Smooth muscle cell of the brain vasculature (primary cell): ENCODE measurements at places on chromosomes 7 and 10.

GRCh38 chr7:138400400-138400886 is 59.6 kb upstream of the TRIM24 start:
- DNase-seq, result no peak

- no peak for DNase-seq
Observed at GRCh38 chr7:26645121-26645520, 219.3 kb downstream of the SKAP2 start.

DNA sequence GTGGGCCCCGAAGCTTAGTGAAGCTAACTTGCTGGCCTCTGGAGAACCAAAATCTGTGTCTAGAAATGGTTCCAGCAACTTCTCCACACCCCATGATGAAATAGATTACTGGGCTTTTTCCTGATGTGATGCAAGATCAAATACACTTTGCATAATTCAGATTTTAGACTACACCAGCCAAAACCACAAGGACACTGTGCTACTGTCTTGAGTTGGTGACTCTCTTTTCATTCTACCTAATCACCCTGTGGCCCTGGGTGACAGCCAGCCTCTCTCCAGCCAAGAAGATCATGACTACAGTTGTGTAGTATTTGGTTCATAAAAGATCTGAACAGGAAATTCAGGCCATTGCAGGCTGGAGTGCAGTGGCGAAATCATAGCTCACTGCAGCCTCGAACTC is 22.2 kb downstream of the AZGP1 start:
- no peak for DNase-seq

GRCh38 chr10:17655009-17655408 is 11.1 kb downstream of the STAM start:
- DNase-seq, result no peak

DNA sequence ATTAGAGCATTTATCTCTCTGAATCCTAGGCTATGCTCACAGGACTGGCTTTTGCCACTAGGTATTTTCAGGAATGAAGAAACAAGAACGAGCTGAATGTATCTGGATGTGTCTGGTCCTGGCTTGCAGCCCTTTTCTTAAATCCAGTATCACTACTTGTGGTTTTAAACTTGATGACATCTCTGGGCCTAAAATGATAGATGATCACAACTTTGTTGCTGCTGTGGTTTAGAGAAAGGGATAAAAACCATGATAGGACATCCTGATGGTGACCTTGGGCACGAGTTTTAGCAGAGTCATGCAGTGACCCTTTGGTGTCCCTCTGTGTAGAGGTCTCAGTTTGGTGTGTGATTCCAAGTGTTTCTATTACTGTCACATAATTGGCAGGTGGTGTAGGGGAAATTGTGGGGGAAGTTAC is 31.7 kb upstream of the SEMA3C start:
- no peak for DNase-seq

- DNase-seq, result no peak
Observed at GRCh38 chr10:68832601-68833000, 5.3 kb downstream of the STOX1 start.

- no peak for DNase-seq
Observed at GRCh38 chr7:34275624-34276023, 370.3 kb downstream of the BMPER start.

DNA sequence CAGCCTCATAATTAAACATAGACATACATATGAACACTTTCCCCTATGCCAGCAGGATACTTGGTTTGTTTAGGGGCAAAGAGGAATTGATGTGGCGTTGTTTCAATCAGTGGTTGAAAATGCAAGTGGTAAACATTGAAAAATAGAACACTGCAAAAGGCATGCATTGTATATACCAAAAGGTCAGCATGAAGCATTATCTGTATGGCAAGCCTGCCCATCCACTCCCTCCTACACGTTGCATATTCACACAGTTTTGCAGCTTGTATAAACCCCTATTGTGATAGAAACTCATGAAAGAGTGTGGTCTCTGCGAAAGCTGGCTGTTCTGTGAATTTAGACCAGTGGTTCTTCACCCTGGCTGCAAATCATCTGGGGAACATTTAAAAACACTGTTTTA is 17.1 kb downstream of the CAV1 start:
- DNase-seq, result no peak

DNA sequence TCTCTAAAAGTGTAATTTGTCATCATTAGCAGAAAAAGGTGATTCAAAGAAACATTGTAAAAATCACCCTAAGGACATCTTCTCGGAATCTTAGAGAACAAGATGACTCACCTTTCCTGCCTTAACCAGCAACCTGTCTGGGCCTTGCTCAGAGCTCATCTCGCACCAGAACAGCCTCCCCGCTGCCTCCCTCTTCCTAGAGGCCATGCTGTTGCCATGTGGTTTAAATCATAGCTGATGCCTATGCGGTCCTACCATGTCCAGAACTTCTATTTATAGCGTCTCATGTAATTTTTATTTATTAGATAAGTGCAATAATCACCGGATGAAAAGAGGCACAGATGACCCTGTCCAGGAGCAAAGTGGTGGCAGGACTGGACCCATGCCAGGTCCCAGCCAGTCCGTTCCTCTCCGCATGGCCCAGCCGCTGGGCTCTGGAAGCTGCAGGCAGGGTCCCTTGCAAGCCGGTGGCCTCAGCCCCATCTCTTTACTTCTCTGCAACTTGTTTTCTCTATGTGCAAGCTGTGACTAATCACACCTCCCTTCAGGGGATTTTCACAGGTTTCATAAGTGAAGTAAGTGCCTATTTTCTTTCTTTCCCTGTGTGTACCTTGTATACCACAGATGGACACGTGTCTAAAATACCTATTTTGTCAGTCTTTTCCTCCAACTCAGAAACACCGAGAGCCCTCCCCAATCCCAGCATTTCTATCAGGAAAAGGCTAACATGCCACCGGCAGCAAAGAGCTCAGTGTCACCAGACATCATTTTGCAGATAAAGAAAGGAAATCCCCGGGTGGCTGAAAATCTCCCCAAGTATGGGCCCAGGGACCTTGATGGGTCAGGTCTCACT is 27.1 kb downstream of the KLF6 start:
- no peak for DNase-seq

GRCh38 chr7:158311791-158312190 is 275.8 kb downstream of the PTPRN2 start:
- no peak for DNase-seq

DNA sequence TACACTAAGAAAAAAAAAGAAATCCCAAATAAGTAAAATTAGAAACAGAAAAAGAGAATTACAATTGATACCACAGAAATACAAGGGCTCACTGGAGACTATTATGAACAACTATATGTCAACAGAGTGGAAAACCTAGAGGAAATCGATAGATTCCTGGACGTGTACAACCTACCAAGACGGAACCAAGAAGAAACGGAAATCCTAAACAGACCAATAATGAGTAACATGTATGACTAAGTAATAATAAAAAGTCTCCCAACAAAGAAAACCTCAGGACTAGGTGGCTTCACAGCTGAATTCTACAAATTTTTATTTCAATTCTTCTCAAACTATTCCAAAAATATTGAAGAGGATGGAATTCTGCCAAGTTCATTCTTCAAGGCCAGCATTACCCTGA is 13.9 kb downstream of the DIP2C start:
- DNase-seq, result no peak

DNA sequence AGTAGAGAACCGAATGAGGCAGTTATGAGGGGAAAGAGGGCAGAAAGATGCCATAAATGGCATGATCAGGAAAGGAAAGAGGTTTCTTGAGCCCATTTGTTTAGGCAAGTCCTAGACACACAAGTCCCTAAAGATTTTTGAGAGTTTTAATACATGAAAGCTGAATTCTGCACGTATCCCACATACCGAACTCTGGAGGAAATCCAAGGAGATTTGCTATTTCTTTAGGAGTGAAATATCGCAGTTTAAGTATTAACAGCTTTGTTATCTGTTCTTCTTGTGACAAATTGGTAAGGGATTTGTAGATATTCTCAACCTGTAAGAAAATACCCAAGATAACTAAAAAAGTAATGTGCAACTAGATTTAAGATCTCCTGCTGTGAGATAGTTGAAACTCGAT is 23.7 kb upstream of the CUBN start:
- no peak for DNase-seq

DNA sequence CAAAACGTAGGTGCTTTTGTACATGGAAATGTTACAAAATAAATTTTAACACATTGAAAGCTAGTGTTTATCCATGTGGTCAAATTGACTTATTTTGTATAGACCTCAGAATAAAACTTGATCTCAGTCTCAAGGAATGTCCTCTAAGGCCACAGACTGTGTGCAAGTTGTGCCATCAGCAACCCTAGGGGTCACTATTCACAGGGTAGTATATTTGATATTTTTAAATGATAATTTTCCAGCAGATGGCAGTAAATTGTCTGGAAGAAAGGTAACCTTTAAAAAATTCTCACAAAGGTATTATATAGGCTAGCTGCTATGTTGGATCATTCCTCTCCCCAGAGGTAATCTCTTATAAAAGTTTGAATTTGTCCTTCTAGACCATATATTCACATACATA is 12.9 kb upstream of the SNX10 start:
- no peak for DNase-seq

DNA sequence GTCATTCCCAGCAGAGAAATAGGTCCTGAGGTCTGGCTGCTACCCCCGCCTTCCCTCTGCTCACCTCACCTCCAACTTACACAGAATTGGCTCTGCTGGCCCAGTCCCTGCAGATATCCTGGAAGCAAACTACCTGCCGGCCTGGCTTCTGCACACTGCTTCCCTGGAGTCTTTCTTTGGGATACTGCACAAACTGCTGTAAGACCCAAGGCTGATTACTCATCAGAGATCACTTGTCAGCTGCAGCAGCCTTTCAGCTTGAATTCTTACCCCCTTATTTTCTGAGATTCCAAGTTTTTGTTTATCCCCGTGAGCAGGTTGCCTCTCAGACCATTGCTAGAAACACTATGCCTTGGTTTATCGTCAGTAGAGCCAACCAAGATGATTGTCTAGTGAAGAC is 426.4 kb downstream of the PHTF2 start:
- no peak for DNase-seq

DNA sequence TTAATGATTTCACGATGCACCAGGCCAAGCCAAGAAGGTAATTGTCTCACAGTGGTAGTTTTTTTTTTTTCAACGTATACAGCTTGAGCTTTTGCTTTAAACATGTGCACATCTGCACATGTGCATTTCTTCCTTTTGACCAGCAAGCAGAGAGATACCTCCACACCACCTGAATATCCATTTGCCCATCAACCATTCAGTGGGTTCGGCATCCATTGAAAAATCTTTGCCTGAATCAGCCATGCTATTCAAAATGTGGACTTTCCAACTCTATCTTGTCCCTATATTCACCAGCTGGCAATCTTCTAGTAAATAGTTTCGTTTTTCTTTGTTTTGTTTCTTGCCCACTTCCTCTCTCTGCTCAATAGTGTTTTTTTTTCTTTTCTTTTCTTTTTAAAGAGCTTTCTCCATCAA is 7.7 kb upstream of the TRA2A start:
- no peak for DNase-seq

DNA sequence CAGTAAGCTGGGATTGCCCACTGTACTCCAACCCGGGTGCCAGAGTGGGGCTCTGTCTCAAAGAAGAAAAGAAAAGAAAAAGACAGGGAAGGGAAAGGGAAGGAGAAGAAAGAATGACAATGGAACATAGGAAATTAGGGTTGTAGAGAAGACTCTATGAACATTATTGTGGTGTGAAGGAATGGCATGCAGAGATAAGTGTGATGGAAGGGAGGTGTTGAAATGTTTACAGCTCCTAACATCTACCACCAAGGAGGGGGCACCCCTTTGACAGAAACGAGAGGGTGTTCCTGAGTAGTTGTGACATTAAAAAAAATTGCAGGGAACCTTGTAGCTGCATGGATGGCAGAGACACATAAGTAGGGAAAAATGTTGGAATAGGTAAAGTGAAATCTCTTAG is 27.5 kb downstream of the AUTS2 start:
- no peak for DNase-seq

- no peak for DNase-seq
Observed at GRCh38 chr10:6564367-6564766, 15.7 kb downstream of the PRKCQ start.

- no peak for DNase-seq
Observed at GRCh38 chr10:14855453-14855852, 17.3 kb downstream of the HSPA14 start.

GRCh38 chr7:134546955-134547354 is 2.0 kb upstream of the AKR1B15 start:
- no peak for DNase-seq

DNA sequence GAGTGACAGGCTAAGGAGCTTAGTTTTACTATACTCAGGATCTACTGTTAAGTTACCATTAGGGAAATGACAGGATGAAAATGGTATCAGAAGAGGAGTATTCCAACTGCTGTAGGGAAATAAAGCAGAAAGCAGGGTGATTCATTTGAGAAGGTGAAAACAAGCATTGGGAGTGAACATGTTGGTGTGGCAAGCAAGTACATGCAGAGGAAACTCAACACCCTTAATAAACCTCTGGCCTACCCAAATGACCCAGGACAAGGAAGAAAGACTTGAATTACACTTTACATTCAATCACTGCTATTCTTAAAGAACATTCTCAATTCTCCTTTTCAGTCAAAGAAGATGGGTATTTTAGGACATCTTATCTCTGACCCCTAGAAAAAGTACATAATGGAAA is 28.7 kb downstream of the ERLIN1 start:
- no peak for DNase-seq

DNA sequence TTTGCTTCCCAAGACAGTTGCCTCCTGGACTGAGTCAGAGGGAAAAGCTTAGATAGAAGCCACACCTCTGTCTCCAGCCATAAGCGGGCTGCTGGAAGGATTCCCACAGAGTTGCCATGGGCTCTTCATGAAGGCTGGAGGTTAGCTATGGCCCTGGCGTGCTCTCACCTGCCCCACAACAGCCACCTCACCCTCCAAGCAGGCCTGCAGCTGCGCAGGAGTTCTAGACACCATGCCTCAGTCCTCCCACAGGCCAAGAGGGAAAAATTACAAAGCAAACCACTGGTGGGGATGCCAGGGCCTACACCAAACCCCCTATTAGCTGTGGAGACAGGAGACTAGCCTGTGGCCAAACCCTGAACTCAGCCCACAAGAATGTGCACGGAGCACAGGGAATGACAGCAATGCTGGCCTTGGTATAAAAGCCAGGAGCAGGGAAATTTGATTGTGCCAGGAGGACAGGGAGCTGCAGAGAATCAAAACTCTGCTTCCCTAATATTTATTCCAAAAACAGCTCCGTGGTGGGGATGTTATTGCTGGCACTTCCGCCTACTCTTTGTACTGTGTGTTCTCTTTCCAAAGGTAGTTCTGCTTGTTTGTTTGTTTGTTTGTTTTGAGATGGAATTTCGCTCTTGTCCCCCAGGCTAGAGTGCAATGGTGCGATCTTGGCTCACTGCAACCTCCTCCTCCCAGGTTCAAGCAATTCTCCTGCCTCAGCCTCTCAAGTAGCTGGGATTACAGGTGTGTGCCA is 60.3 kb upstream of the STK17A start:
- no peak for DNase-seq

DNA sequence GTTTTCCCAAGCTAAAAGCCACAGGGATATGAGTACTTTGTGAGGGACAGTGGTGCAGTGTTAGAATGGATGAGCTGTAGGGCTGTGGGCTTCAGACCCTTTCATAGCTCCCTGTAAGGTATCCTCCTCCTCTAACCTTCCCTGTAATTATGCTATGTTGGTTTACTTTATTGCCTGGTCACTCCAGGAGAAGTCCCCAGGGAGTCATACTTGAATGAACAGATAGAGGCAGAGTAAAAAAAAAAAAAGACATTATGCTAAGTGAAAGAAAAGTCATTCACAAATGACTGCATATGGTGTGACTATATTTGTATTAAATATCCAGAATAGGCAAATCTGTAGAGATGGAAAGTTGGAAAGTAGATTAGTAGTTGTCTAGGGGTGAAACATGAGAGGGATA is 434.4 kb downstream of the AUTS2 start:
- DNase-seq, result no peak

GRCh38 chr10:27621461-27621860 is 117.4 kb downstream of the RAB18 start:
- no peak for DNase-seq
